ENCODE measurements at places on chromosomes 7 and 10. TPM values are rescaled to one million over a fixed set of nuclear protein-coding genes. Genes with fewer than 3 reads are reported as not detected.

PRPS1L1 gene
- not detected for total RNA-seq

DNA sequence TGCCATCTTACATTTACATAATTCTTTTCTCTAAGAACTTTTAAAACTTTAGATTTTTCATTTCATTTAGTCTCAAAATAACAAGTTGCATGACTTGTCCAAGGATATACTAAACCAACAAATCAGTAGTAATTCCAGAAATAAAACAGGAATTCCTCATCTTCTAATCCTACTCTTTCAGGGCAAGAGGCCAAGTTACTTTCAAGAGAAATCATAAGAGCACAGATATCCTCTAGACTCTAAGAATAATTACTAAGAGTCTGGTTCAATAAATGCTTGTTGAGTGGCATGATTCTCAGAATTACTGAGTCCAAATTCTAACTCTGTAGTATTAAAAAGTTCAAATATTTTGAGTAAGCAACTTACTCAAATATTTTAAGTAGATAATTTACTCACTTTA, 12.9 kb downstream of the PDZD8 start:
- DNase-seq: peak; percentile 32

PAPOLB gene
- total RNA-seq: 0.40 TPM

GRCh38 chr10:71864911-71865361, 13.9 kb upstream of the PSAP start:
- peak; percentile 40 for DNase-seq

- no peak for DNase-seq
These were observed 590.2 kb downstream of the SH2D4B start for GRCh38 chr10:81127931-81128330.

DNA sequence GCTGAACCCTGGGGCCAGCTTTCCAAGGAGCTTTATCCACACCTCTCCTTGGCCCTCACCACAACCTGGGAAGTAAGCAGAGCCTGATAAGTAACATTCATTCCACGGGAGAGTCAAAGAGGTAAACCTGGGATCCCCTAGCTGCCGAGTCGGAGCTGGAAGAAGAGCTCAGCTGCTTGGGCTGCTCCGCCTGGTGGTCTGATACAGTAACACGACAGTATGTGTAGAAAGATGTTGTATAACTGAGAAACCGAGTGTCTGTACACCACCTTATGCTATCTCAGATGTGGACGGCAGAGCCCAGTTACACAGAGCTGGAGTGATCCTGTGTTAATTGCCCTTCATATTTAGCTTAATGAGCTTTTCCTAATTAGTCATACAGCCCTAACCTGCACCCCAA, 151.3 kb upstream of the KMT2E start:
- DNase-seq: peak; percentile 30

DNA sequence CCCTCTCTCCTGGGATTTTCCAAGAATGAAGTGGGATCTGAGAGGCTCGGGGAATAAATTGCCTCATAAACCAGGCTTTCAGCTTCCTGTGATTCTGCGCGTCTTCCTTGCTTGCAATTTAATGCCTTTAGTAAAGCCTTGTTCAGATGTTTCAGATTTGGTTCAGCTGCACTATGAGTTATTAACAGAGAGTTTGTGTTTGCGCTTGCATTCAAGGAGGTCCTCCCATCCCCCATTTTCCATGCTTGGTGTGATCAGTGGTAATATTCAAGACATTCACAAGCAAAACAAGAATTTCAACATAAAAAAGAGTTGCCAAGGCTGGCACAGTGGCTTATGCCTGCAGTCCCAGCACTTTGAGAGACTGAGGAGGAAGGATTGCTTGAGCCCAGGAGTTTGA, 1068.9 kb downstream of the TYW1 start:
- DNase-seq: no peak

TEX47 gene
- total RNA-seq: not detected

GRCh38 chr10:10824591-10825148, 193.0 kb upstream of the CELF2 start:
- DNase-seq: no peak

DNA sequence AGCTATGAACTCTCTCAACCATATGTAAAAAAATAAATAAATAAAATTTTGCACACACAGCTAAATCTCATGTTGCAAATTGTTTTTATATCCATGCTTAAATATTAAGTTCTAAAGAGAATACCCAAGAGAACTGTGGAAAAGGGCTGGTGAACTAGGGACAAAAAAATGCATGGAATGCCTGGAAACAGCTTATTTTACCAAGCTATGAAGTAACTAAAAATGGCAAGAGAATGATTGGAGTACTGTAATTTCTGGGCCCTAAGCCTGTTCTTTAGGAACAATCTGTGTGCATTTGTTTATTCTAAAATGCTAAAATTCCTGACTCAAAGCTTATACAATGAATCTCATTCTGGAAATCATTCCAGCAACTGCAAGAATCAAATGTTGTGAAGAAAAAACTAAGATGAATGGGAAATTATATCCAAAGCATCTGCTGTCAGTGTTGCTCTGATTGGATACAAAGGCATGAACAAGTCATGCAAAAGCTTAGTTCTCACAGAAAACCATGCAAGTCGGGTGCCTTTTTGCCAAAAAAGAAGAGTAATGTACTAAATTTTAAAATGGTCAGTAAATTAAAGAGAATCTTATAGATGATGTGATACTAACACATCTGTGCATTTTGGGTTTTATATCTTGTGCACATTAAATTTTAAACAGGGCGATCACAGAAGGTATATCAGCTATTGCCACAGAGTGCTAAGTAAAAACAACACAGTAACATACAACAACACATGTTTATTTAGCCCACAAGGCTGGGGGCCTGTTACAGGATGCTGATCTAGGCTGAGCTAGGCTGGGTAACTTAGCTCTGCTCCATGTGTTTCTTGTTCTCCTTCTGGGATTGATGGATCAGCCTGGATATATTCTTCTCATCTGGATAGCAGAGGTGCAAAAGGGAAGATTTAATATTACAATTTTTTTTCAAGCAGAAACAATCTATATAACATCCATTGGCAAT, 453.5 kb upstream of the SEMA3A start:
- DNase-seq: peak; percentile 64

GRCh38 chr10:79331709-79332108, 15.6 kb upstream of the PPIF start:
- DNase-seq: peak; percentile 100

GRCh38 chr10:78217336-78217735, 183.7 kb downstream of the RPS24 start:
- no peak for DNase-seq

- peak; percentile 20 for DNase-seq
These were observed 36.4 kb downstream of the GDI2 start for GRCh38 chr10:5776881-5777197.

TMEM176B gene
- total RNA-seq: not detected

- no peak for DNase-seq
These were observed 75.8 kb downstream of the CUL1 start for GRCh38 chr7:148774471-148774870.

DNA sequence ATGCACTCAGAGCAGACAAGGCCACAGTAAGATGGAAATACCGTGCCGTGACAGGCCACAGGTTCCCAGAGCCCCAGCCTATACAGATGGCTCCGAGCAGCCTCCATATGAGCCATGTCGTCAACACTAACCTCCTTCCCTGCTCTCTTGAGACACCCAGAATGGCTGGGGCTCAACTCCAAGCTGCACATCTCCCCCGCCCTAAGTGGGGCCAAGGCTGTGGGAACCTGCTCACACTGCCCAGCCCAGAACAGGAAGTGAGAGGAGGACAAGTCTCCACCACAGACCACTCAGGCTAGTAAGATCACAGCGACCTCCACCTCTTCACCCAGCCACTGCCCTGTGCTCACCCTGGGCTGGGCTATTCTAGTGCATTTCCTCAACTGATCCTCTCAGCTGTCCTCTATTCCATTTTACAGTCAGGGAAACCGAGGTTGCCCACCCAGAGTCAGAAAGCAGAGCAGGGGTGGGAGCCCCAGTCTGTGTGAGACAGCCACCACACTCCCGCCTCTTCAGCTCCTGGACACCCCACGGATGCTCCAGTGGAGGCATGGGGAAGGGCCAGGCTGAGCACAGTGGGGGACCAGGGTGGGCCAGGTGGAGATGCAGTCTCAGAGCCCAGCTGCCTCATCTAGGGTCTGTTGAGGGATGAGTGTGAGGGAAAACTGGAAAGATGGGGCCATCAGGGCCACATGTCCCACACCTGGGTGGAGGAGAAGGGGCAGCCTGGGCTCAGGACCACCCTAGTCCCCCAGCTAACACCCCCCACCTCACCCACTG, 11.6 kb downstream of the GRID1 start:
- no peak for DNase-seq

GUSB gene
- 36.5 TPM for total RNA-seq

- DNase-seq: peak; percentile 5
These were observed 100.7 kb downstream of the IQUB start for GRCh38 chr7:123433665-123434064.

All from PC-3 (cell line).